Activated CD4-positive, alpha-beta T cell treated with anti-CD3 and anti-CD28 coated beads for 24 hours (primary cell): ENCODE measurements at places on chromosomes 16 and 17.

DNA sequence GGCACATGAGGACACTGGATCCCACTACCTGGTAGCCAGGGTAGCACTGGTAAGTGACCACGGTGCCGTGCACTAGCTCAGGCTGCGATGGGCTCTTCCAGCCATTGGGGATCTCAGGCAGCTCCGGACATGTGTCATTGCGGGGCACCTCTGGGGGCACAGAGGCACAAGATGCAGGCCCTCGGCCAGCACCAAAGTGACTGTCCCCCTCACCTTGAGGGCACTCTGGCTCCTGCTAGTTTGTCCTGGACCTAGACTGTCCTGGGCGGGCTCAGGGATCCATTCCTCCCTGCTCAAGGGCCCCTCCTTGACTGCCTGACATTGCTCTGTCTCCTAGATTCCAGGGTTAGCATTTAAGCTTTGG, 6.7 kb upstream of the PHF12 start:
- no peak for DNase-seq

DNA sequence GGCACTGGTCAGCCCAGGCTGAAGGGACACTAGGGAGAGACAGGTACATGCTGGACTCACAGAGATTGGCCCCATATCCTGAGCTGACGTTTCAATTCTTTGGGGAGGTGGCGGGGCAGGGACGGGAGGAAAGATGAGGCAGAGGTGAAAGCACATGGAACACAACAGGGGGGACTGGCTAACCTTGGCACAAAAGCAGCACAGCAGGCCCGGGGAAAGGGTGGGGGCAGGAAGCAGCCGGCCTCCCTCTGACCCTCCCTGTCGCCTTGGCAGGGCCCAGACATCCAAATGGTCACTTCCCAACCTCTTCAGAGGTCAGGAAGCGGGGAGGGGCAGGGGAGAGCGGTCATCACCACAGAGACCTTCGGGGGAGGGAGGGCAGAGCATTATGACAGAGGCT, 6.6 kb downstream of the VAT1 start:
- no peak for DNase-seq

DNA sequence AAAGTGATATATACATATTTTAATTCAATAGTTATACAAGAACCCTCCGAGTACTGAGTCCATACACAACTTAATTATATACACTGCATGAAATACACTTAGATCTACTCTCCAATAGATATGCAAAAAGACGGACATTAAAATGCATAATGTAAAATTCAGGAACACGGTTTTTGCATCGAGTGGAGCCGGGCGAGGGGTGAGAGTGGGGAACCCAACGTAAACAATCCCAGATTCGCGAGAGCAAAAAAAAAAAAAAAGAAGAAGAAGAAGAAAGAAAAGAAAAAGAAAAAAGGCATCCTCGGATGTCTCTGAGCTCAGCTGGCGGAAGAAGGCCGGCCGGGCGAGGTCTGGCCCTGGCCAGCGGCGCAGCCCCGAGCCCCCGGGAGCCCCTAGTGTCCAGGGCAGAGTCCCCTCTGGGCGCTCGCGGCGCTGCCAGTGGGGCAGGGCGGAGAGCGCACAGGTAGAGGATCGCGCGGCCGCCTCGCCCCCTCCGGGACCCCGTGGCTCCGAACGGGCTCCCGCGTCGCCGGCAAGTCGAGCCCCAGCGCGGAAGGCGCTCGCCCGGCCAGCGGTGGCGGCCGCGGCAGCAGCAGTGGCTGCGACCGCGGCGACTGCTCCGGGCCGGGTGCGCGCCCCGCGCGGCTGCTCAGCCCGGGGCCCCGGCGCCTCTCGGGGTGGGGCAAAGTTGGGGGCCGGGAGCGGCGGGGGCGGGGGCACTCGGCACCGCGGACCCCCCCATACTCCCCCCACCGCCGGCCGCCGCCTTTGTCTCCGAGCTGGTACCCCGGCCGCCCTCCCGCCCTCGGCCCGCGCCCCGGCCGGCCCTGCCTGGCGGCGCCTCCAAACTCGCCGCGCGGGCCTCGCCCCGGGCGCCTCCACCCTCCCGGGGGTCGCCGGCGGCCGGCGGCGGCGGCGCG, 9.6 kb upstream of the ZFHX3 start:
- no peak for DNase-seq

GRCh38 chr16:56884026-56884582, 19.1 kb downstream of the SLC12A3 start:
- DNase-seq: no peak

GRCh38 chr17:35653619-35654361, 66.7 kb downstream of the AP2B1 start:
- no peak for DNase-seq

DNA sequence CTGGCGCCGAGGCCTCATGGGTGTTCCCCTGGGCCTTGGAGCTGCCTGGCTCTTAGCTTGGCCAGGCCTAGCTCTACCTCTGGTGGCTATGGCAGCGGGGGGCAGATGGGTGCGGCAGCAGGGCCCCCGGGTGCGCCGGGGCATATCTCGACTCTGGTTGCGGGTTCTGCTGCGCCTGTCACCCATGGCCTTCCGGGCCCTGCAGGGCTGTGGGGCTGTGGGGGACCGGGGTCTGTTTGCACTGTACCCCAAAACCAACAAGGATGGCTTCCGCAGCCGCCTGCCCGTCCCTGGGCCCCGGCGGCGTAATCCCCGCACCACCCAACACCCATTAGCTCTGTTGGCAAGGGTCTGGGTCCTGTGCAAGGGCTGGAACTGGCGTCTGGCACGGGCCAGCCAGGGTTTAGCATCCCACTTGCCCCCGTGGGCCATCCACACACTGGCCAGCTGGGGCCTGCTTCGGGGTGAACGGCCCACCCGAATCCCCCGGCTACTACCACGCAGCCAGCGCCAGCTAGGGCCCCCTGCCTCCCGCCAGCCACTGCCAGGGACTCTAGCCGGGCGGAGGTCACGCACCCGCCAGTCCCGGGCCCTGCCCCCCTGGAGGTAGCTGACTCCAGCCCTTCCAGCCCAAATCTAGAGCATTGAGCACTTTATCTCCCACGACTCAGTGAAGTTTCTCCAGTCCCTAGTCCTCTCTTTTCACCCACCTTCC, 7.9 kb downstream of the HIRIP3 start:
- no peak for DNase-seq

GRCh38 chr16:24775455-24775854, 46.0 kb downstream of the TNRC6A start:
- no peak for DNase-seq

DNA sequence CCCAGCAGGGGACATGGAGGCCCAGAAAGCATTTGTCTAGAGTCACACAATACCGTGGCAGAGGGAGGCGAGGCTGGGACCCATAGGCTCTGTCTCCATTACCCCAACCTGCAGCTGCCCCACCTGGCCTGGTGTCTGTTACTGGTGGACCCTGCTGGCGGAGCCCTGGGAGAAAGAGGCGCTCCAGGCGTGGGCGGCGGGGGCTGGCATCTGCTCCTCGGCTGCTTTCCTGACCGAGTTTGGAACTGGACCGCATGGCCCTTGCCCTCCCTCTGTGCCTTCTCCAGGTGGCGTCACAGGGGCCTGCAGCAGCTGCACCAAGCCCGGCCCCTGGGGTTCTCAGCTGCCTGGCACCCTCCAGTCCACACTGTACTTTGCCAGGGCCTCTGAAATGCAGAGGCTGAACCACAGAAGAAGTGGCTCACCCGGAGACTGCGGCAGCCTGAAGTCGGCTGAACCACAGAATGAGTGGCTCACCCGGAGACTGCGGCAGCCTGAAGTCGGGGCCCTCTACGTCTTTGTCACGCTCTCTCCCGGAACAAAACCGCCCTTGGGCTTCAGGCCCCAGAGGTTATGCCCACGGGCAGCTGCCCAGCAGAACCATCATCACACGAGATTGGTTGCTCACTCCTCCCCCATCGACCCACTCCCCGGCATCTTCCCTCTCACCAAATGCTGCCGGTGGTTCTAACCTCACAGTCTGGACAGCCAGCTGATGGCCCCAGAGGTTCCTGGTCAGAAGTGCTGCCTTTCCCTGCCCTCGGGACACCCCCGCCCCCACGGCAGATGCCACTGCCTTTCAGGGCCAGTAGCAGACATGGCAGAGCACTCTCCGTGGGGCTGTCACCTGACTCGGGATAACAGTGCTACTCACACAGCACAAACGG, 20.2 kb downstream of the CBFA2T3 start:
- no peak for DNase-seq

GRCh38 chr16:47008174-47008573, 34.7 kb upstream of the DNAJA2 start:
- no peak for DNase-seq

DNA sequence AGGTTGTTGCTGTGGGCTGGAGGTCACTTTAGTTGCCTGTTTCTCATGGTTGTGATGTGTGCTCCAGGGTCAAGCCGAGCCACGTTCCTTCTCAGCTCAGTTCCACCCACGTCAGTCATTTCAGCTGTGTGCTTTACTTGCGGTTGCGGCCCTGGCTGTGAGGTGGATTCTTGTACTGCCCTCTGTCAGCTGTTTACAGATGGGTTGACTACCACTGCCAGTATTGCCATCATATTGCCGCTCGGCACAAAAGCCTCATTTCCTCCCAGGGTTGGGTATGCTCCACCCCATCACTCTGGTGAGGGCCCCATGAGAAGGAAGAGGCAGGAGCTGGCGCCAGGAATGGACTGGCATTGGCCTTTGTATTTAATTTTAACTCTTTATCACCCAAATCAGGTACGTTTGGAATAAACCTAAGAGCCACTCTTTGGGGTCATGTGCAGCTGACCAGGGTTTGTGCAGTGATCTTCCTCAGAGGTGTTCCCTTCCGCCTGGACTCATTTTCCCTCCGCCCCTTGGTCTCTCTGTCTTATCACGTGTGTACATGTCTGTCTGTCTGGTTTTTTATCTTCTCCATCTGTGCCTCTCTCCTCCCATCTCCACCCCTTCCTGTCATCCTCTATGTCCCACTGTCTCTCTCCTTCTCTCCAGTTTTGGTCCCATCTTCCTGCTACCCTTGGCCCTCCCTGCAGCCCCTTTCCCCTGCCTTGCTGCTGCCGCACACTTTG, 25.0 kb downstream of the METTL22 start:
- DNase-seq: no peak

GRCh38 chr16:12930881-12931280, 29.5 kb downstream of the SHISA9 start:
- DNase-seq: no peak

- no peak for DNase-seq
These were observed 82.2 kb downstream of the MYO1D start for GRCh38 chr17:32794533-32795246.

GRCh38 chr16:87171723-87172122, 145.5 kb downstream of the C16orf95 start:
- DNase-seq: no peak

- DNase-seq: no peak
These were observed 23.3 kb upstream of the GRB2 start for GRCh38 chr17:75428543-75429469.

GRCh38 chr16:80015566-80015965, 415.0 kb upstream of the MAF start:
- no peak for DNase-seq

GRCh38 chr17:57605675-57606105, 139.4 kb downstream of the CCDC182 start:
- no peak for DNase-seq

GRCh38 chr16:72036098-72036497, 18.2 kb upstream of the HP start:
- no peak for DNase-seq

- no peak for DNase-seq
These were observed 15.1 kb downstream of the ASPSCR1 start for GRCh38 chr17:81992306-81993102.

DNA sequence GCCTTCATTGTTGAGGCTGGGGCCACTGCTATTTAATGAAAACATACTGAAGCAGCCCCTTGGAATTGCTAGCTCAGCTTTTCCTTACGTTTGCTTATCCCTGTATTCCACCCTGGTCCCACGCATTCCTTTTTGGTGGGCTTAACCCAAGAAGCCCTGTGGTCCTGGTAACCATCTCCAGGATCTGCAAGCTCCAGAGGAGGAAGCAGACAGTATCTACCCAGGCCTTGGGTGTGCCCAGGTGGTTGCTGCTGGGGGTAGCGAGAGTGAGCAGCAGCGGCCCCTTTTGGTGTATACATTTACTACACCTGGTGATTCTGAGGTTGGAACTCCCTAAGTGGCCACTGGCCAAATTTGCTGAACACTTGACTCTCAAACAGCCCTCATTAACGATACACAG, 97.7 kb downstream of the CBLN1 start:
- DNase-seq: no peak

GRCh38 chr17:352421-353212, at the start of gene RPH3AL:
Gene RPH3AL, minus strand, starts transcription at chr17:352807. Its CDS starts 25,264 bp downstream, at chr17:327543.
- DNase-seq: no peak

- no peak for DNase-seq
These were observed 22.0 kb downstream of the UBN1 start for GRCh38 chr16:4869147-4869805.

GRCh38 chr17:385178-385835, 32.7 kb upstream of the RPH3AL start:
- no peak for DNase-seq

GRCh38 chr16:16021988-16022682, 72.7 kb downstream of the ABCC1 start:
- DNase-seq: no peak

GRCh38 chr17:1365445-1366039, 34.5 kb downstream of the YWHAE start:
- peak; percentile 22 for DNase-seq

- DNase-seq: no peak
These were observed 377 bp upstream of the CRHR1 start for GRCh38 chr17:45783593-45784292.

- no peak for DNase-seq
These were observed 98.3 kb upstream of the GOT2 start for GRCh38 chr16:58832386-58832895.

DNA sequence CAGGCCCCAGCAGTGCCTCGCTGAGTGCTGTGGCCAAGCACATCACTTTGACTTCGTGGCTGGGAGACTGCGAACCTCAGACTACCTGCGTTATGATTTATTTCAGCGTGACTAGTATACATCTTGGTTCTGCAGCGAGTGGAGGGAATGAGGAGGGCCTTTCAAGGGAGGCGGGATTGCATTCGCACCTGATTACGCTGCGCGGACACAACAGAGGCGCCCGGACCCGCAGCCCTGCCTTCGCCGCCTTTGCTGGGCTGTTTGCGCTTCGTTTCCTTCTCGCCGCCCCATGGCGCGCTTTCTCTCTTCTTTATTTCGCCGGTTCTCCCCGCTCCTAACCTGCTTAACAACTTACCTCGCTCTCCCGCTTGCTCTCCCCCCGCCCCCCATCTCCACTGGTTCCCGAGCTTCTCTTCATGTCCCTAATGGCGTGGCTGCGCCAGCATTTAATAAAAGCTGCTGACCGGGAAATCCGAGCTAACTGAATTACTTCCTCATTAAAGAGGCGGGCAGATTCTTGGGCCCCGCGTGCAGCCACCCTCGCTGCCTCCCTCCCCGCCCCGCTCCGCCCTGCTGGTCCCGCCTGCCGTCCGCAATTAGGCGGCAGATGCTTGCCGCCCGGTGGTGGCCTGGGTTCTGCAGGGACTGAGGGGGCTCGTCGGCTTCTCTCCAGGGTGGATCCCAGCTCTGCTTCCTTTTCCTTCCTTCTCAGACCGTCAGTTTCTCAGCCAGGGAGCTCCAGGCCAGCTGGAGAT, 257.6 kb upstream of the SDK2 start:
- peak; percentile 14 for DNase-seq
